ENCODE measurements at places on chromosomes 1 and 21. TPM values are rescaled to one million over a fixed set of nuclear protein-coding genes. Genes with fewer than 3 reads are reported as not detected.

GRCh38 chr1:7006996-7007871 is 222.0 kb downstream of the CAMTA1 start:
- no peak overlapping the region for H3K4me3 ChIP-seq
- H3K36me3 ChIP-seq = peaks cover 5% of the 10 kb centered on the region
- no peak overlapping the region for H3K27ac ChIP-seq
- peaks cover 8% of the 10 kb centered on the region for H3K4me1 ChIP-seq
- no peak for DNase-seq

DNA sequence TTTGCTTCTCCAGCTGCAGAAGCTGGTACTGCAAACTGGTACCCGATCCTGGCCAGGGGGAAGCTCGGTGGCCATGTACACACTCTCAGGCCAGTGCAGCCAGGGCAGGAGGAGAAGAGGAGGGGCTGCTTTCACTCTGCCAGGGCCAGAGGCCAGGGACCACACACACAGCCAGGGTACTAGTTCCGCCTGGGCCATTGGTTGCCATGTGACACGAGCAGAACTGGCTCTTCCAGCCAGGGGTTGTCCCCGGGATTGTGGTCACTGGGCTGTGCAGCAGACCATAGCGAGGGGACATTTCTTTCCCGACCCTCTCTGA is 3.7 kb upstream of the SHISAL2A start:
- H3K36me3 ChIP-seq = peaks cover 7% of the 10 kb centered on the region
- no peak for DNase-seq
- H3K27me3 ChIP-seq = peaks cover 11% of the 10 kb centered on the region
- H3K4me1 ChIP-seq = peaks cover 10% of the 10 kb centered on the region

GRCh38 chr1:58089898-58090534 is 456.5 kb downstream of the OMA1 start:
- H3K27ac ChIP-seq = no peak overlapping the region
- H3K4me3 ChIP-seq = no peak overlapping the region
- no peaks in the 10 kb centered on the region for H3K36me3 ChIP-seq
- no peak for DNase-seq
- no peaks in the 10 kb centered on the region for H3K4me1 ChIP-seq
- no peaks in the 10 kb centered on the region for H3K27me3 ChIP-seq

DNA sequence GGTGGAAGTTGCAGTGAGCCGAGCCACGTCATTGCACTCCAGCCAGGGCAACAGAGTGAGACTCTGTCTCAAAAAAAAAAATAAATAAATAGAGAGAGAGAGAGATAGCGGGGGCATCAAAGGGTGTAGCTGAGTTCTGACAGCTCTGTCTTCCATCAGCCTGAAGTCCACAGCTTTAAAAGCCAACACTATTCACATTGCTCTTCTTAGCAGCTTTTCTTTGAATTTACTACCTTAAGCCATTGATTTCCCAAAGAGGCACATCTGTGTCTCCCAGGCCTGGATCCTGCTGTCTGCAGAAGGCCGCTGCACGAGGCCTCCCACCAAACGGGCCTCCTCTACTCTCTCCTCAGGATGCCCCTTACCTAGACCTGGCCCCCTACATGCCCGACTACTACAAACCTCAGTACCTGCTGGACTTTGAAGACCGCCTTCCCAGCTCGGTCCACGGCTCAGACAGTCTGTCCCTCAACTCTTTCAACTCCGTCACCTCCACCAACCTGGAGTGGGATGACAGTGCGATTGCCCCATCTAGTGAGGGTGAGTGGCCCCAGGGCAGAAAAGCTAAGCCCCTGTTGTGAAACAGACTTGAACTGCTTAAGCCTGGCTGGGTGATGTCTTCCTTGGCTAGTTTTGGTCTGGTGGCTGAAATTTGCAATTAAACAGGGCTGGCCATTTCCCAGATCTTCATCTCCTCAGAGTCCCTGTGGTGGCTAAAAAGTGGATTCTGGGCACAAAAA is 16.5 kb upstream of the SLC25A34 start:
- no peak for DNase-seq
- peaks cover 5% of the 10 kb centered on the region for H3K27me3 ChIP-seq
- no peak overlapping the region for H3K27ac ChIP-seq
- H3K36me3 ChIP-seq = peaks cover 20% of the 10 kb centered on the region
- H3K4me3 ChIP-seq = no peak overlapping the region
- peaks cover 7% of the 10 kb centered on the region for H3K4me1 ChIP-seq

The GJB4 gene
- not detected for total RNA-seq

- no peak overlapping the region for H3K27ac ChIP-seq
- no peaks in the 10 kb centered on the region for H3K36me3 ChIP-seq
- no peaks in the 10 kb centered on the region for H3K4me1 ChIP-seq
- no peak for DNase-seq
- H3K4me3 ChIP-seq = no peak overlapping the region
These were observed 508.6 kb downstream of the PTPRU start for GRCh38 chr1:29744684-29745490.

The RHCE gene
- total RNA-seq = 2.4 TPM

The SLC5A9 gene
- total RNA-seq = 1.1 TPM

The SLC22A15 gene
- 21.9 TPM for total RNA-seq

GRCh38 chr1:226407199-226407496 is 745 bp downstream of the PARP1 start:
- peak overlapping the region; percentile 76 for H3K27ac ChIP-seq
- H3K4me1 ChIP-seq = peaks cover 39% of the 10 kb centered on the region
- peaks cover 14% of the 10 kb centered on the region for H3K36me3 ChIP-seq
- DNase-seq = no peak
- peak overlapping the region; percentile 96 for H3K4me3 ChIP-seq

DNA sequence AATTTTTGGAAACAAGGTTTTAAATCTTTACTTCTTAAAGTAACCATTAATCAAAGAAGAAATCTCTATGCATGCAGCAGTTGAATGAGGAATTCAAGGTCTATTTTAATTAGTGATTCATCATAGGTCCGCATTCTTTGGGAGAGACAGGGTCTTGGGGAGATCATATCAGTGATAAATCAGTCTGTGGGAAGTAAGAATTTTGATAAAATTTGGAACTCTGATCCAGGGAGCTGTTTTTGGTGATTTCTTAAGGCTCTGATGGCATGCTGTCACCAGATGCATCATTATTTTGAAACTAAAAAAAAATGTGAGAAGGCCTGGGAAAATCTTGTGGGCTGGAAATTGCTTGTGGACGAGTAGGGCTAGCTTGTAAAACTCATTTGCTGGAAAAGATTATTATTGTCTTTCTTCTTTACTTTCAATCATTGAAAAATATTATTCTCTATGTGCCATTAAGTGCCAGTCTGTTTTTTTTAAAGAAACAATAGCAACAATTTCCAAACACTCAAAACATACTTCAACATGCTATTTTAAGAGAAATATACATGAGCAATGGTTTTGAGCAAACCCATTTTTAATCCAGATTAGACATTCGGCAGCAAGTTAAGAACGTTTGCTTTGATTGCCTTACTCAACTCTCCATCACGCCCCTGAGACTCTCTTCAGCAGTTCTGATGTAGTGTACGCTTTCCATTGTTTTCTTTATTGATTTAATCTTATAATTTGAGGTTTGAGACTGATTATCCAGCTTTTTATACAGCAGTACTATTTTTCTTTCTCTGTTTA is 62.6 kb downstream of the ZBTB18 start:
- DNase-seq = no peak
- H3K4me3 ChIP-seq = no peak overlapping the region
- H3K4me1 ChIP-seq = no peaks in the 10 kb centered on the region
- no peak overlapping the region for H3K27ac ChIP-seq

DNA sequence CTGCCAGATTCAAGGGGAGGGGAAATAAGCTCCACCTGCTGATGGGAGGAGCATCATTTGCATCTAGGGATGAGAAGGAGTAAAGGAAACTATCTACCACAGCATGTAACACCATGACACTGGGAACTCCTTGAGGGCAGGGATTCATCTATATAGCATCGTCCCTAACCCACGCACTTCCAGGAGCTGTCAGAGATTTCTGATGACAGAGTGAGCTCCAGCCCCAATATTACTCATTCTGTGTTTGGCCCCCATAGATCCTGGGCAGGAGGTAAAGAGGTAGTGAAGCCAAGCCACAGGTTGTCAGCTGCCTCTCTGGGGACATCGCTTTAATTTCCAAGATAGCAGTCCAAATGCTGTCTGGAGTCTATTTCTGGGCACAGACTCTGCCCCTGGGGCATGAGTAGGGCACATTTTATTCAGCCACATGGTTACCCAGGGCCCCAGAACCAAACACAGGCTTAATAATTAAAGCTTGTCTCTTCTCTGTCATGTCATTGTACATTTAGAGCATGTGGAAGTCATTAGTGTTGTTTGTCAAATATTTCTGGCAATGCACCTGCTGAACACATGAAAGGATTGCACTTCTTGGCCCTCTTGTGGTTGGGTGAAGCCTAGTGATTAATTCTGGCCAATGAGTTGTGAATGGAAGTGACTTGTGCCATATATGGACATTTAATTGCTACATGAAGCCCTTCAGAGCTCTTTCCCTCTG is 105.9 kb upstream of the POU3F1 start:
- H3K27me3 ChIP-seq = no peaks in the 10 kb centered on the region
- DNase-seq = no peak

DNA sequence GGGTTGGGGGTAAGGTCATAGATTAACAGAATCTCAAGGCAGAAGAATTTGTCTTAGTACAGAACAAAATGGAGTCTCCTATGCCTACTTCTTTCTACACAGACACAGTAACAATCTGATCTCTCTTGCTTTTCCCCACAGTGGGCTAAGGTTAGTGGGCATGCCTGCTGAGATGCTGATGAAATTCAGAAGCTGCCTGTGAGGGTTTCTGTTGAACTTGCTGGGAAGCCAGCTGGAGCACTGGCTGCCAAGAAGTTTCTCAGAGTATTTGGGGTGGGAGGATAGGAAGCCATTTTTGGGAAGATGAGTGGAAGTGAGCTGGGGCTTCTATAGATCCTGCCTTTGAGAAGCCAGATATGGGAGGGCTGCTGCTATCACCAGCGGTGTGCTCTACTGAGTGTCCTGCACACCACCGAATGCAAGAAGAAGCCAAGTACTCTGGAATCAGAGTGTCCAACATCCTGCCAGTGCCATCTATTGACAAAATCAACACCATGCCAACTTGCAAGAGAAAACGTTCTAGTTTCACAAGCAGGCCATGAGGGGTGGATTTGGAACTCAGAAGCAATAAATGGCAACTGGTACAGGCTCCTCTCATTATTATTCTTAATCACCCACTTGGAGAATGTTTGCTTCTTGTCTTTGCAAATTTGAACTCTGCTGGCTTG is 102.7 kb downstream of the PTPRU start:
- H3K27me3 ChIP-seq = peaks cover 2% of the 10 kb centered on the region
- no peak for DNase-seq
- H3K4me1 ChIP-seq = no peaks in the 10 kb centered on the region
- H3K4me3 ChIP-seq = no peak overlapping the region

GRCh38 chr1:21587602-21587953 is 78.4 kb downstream of the ALPL start:
- no peak overlapping the region for H3K4me3 ChIP-seq
- no peak for DNase-seq
- H3K36me3 ChIP-seq = no peaks in the 10 kb centered on the region

DNA sequence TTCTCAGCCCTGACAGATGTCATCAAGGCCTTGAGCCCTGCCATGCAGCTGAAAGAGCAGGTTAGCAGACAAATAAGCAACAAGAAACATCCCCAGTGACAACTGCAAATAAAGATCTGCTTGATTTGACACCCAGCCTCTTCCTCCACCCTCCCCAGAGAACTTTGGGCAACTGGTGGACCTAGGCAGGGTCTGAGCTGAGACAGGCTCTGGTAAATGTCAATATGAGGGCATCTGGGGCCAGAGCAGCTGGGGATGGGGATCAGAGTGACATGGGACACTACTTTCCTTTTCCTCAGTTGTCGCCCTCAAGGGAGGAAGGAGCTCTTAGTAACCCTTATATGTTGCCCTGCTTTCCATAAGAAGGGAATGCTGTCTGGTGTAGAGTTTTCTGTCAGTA is 544.1 kb downstream of the NEGR1 start:
- H3K27me3 ChIP-seq = peaks cover 2% of the 10 kb centered on the region
- H3K36me3 ChIP-seq = no peaks in the 10 kb centered on the region
- H3K4me3 ChIP-seq = no peak overlapping the region
- H3K27ac ChIP-seq = no peak overlapping the region
- H3K4me1 ChIP-seq = no peaks in the 10 kb centered on the region
- DNase-seq = no peak

Measured in endothelial cell (in vitro differentiated cells).